ENCODE measurements at places on chromosomes 2 and 18.

GRCh38 chr2:38116762-38117161 is 40.8 kb upstream of the CYP1B1 start:
- DNase-seq, result no peak

GRCh38 chr2:53424902-53425301 is 342.7 kb upstream of the CHAC2 start:
- no peak for DNase-seq

DNA sequence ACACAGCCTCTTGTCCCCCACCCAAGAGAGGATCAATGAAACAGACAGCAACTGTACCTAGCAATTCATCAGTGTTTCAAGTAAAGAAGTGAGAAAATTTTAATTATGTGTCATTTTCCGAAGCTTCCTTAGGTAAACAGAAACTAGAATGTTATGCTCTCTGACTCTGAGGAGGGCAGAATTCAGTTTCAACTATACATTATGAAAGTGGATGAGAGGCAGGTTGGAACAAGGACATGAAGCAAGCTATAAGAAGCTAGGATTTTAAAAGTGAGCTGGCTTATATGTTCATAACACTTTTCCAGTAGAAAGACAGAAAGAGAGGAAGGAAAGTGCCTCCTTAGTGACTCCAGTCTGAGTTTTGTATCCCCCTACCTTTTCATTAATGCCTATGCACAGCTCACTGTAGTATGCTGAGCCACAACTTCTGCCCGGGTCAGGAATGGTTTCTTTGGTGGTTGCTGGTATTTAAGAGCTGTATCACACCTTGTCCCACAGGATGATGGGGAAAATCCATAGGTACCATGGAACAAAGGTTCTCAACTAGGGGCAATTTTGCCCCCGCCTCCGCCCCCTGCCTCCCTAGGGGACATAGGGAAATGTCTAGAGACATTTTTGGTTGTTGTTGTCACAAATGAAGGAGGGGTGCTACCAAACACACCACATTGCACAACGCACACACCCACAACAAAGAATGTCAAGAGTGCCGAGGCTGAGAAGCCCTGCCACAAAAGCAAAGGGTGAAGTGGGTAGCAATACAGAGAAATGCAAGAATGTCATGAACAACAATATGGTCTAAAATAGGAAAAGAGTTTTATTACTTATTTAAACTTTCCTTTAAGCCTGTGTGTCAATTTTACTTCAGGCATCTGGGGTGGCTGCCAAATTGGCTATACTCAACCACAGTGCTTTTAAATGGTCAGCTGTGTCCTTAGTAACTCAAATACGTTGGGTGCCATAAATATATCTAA is 161.0 kb upstream of the ZFP36L2 start:
- no peak for DNase-seq

- no peak for DNase-seq
Measured at GRCh38 chr18:23752796-23753195, 63.5 kb downstream of the LAMA3 start.

DNA sequence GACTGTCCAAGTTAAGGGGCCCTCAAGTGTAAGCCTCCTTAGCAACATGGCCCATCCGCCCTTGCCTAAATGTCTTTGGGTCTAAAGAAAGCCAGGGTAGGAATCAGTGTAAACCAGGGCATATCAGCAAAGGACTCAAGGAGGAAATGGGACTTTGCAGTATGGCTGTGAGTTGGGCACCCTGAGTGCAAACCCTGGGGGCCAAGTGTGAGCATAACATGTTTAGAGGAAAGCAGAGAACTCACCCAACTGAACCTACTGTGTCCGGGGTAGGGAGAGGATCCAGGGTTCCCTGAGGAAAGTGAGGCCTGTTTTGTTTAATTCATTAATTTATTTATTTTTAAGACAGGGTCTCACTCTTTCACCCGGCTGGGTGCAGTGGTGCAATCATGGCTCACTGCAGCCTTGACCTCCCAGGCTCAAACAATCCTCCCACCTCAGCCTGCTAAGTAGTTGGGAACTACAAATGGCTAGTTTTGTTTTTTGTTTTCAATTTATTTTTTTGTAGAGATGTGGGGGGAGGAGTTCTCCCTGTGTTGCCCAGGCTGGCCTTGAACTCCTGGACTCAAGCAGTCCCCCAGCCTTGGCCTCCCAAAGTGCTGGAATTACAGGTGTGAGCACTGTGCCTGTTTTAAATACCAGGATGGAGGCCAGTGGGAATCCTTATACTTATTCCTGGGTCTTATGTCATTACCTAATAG is 51.0 kb upstream of the ACTR3 start:
- DNase-seq, result no peak

GRCh38 chr2:62076980-62077638 is 118.8 kb upstream of the B3GNT2 start:
- DNase-seq, result no peak

GRCh38 chr2:65368468-65368867 is 63.9 kb downstream of the SPRED2 start:
- no peak for DNase-seq

- DNase-seq, result no peak
Measured at GRCh38 chr2:65231121-65231520, 3.5 kb downstream of the ACTR2 start.

GRCh38 chr18:49031511-49032188 is 80.9 kb upstream of the SMAD7 start:
- DNase-seq, result no peak

DNA sequence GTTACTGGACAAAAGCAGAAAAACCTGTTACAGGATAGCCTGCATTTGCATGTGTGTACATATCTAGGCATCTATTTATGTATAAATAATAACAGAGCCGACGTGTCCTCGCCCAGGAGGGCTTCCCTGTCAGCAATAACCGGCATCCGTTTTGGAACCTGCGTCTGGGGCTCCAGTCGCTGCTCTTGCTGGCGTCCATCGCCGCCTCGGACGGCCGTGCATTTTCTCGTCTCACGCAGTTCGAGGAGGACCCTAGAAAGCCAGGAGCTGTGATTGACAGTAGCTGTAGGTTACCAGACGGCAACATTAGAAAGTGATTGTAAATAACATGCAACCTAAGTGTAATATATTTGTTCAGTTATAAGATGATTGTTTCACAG is 132.6 kb downstream of the NFATC1 start:
- no peak for DNase-seq

DNA sequence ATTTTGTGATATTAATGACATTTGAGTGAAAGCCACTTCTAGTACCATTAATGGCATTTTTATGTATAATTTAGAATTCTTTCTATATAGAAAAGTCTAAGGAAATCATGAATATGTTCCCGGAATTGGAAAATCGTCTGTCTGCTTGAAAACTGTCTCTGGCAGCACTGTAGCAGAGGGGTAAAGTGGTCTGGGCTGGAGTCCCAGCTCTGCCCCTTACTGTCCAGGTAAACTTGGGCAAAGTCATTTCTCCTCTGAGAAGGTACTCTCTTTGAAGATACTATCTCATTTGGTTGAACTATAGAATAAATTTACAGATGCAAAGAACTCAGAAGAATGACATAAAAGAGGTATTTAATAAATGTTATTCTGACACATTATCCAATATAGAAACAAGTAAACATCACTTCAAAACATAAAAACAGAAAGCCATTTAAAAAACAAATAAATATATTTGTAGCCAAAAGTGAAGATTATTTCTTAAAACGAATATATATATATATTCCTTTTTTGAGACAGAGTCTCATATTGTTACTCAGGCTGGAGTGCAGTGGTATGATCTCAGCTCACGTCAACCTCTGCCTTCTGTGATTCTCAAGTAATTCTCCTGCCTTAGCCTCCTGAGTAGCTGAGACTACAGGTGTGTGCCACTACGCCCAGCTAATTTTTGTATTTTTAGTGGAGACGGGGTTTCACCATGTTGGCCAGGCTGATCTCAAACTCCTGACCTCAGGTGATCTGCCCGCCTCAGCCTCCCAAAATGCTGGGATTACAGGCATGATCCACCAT is 149.8 kb upstream of the ITGA4 start:
- no peak for DNase-seq

DNA sequence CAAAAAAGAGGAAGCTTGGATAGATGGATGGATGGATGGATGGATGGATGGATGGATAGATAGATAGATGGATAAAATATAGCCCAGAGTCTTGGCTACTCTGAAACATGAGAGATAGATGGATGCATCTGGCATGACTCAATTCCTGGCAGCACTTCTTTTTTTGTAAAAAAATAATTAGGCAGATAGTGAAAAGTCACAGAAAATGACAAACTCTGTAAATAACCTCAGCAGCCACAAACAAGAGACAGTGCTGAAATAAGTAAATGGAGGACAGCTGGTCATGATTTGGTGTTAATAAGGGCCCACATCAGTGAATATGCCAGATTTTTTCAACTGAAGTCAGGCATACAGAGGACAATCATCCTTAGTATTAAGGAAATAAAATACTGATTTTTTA is 585.0 kb upstream of the GCFC2 start:
- DNase-seq, result no peak

DNA sequence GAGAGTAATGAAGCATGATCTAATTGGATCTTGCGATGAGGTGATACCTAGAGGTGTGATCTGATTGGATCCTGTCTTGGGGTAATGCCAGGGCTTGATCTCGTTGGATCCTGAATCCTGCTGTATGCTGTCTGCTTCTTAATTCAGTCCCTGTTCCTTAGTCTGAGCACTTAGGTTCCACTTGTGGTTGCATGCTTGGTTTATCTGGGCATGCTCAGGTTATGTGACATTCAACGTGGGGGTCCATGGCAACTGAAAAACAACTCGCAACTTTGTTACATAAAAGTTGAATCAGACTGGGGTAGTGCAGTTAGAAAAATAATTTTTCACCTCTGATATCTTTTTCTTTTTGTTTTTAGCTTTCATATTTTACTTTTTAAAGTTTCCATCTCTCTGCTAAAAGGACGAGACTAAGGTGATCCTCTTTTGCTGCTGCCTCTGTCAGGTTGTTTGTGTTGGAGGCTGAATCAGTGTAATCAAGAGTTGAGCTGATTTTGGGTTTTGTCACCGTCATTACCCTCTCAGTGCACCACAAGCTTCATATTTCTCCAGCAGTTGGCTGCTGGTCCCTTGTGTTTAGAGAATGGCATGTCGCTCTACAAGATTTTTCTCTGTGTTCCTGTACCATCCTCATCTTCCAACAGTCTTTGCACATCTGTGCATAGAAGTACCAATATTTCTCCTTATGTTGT is 67.9 kb downstream of the NCOA1 start:
- DNase-seq, result no peak

DNA sequence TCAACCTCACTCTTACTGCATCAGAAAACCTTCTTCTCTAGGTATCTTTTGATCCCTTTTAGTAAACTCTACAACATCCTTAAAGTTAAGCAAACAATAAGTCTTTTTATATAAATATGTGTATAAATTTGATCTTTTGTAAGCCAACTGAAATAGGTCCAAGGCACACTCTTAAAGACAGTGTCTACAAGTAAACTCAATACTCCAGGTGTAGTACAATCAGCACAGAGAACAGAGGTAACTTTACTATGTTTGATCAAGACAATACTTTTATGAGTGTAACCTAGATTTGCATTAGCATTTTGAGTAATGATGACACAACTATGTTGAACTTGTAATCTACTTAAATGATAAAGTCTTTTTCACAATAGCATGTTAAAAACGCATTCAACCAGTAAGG is 593.1 kb upstream of the CHAC2 start:
- DNase-seq, result no peak

- DNase-seq, result no peak
Measured at GRCh38 chr2:71385012-71385411, 53.4 kb downstream of the ZNF638 start.

DNA sequence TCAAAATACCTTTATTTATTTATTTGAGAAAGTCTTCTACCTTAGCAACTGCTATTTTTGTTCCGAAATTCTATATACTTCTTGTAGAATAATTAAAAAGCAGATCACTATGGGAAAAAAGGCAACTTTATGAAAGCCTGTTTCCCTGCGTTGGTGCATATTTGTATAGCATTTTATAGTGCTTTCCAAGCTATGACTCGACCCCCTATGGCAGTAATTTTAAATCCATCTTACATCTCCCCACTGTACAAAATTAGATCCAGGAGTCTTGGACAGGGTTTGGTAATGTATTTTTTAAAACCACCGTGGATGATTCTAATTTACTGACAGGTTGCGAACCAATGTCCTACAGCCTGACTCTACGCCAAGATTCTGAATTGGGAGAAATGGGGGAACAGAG is 10.1 kb downstream of the TANK start:
- no peak for DNase-seq

DNA sequence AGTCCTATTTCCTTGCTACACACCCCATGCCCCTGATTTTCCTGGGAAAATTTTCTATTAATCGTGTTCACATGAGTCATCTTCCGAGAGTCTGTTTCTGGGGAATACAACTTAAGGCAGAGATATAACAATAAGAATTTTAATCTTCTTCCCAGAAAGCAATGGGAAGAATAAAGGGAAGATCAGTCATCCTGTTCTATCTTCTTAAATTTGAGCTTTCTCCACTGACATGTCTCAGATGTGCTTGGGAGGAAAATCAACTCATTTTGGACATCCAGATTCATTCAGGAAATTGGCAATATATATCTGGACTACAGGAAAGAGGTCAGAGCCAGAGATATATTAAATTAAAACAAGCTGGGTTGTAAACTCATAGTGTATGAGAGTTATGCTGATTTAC is 62.3 kb upstream of the SPAG16 start:
- no peak for DNase-seq

DNA sequence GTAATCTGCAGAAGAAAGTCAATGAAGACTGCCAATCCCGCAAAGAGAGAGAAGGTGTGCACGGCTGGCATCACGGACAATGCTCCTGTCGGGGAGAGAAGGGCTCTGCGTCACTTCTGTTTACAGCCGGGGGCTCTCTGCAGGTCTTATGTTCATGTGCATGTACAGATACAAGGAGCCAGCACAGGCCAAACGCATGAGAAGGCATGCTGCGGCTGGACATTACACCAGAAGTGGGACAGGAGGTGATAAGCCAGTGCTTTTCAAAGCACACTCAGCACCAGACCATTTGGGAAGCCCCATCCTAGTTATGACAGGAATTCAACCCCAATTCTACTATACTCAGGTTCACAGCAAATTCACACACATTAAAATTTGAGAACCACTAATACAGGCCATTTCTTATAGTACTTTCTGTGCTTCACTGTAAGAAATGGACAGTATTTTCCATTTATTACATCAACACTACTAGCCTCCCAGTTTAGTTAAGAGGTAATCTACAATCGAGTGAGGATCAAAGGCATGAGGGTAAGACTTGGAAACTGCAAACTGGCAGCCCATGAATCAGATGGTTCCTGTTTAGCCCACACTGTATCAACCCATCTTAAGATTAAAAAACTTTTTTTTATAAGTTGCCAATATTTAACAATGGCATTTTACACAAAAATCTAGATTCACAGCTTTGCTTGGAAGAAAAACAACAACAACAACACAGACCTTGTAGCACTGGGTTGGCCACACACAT is 38.2 kb downstream of the RMC1 start:
- no peak for DNase-seq
